Skeletal muscle cell (primary cell): ENCODE measurements at places on chromosomes 5 and 9.

GRCh38 chr5:861442-862366 is 10.9 kb upstream of the ZDHHC11 start:
- no peak for DNase-seq

- no peak for DNase-seq
Observed at GRCh38 chr9:105295986-105296385, 51.5 kb downstream of the SLC44A1 start.

- DNase-seq, result no peak
Observed at GRCh38 chr9:69013382-69013727, 558 bp downstream of the PRKACG start.

GRCh38 chr5:41721516-41721915 is 148.7 kb downstream of the OXCT1 start:
- DNase-seq, result peak; percentile 2

- DNase-seq, result no peak
Observed at GRCh38 chr5:104702212-104702611, 1139.6 kb upstream of the NUDT12 start.

- peak; percentile 43 for DNase-seq
Observed at GRCh38 chr5:10704949-10705621, 55.9 kb downstream of the DAP start.

- DNase-seq, result no peak
Observed at GRCh38 chr5:165258197-165258771, 1752.9 kb downstream of the MAT2B start.

GRCh38 chr5:4542145-4542778 is 597.9 kb upstream of the ADAMTS16 start:
- no peak for DNase-seq

GRCh38 chr5:88518131-88519016 is 249.7 kb upstream of the TMEM161B start:
- DNase-seq, result no peak

DNA sequence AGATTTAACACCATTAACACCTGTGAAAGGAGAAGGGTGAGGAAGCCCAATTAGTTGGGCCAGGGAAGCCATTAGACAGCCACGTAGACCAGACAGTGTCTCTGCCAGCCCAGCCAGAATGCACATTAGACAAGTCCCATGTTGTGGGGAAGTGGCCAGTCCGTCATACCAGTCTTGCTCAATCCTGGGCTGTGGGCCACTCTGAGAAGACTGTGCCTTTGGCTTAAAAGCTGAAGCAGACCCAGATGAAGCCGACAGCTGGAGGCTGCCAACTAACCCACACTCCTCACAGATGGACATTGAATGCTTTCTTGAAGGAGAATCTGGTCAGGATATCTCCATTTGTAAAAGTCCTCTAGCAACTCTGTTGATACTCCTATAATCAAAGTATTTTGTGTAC is 128.5 kb downstream of the CHSY3 start:
- no peak for DNase-seq

- no peak for DNase-seq
Observed at GRCh38 chr5:180043377-180043776, 28.2 kb downstream of the RNF130 start.

DNA sequence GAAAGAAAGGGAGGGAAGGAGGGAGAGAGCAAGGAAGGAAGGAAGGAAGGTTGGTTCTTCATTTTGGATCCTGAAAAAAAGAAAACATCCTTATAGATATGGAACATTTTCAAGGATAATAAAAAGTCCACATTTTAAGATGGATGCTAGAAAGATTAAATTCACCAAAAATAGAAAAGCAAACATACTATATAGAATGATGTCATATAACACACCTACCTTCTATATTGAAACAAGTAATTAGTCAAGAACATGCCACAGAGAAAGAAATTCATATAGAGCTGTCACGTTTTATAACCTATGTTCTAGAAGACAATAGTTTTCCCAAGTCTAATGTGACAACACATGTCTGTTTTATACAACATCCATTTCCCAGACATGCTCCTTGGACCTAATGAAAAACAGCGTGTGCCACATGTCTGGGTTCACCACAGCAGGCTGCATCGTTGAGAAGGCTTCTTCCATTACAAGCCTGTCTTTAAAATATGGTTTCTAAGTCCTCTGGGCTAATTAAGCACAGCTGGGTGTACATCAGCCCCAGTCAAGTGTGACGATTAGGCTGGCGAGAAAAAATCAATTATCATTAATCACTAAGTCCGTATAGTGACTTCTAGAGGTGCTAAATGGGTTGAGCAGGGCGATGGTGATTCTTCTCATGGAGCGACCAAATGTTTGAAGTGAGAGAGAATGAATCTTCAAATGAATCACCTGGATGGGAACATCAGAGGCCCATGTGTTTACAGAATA is 301.8 kb downstream of the TLE1 start:
- no peak for DNase-seq

- DNase-seq, result no peak
Observed at GRCh38 chr5:31114817-31115216, 78.7 kb upstream of the CDH6 start.

DNA sequence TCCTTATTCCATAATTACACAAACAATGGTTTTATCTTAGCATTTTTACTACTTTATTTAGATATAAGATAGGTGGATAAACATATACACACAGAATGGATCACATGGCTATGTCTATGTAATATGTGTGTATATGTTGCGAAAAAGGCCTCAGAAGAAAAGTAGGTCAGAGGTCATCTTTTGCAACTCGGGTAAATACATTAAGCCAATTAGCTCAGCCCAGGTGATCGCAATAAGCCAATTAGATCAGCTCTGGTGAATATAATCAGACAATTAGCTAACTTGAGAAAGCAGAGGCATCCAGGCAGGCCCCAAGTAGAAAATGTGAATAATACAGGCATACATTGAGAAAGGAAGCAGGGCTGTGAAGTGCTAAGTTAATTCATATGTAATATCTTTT is 24.3 kb downstream of the SLCO4C1 start:
- DNase-seq, result no peak

- DNase-seq, result no peak
Observed at GRCh38 chr5:123367739-123368138, 55.5 kb downstream of the CEP120 start.

GRCh38 chr5:65078331-65078730 is 309.6 kb downstream of the CWC27 start:
- DNase-seq, result no peak

DNA sequence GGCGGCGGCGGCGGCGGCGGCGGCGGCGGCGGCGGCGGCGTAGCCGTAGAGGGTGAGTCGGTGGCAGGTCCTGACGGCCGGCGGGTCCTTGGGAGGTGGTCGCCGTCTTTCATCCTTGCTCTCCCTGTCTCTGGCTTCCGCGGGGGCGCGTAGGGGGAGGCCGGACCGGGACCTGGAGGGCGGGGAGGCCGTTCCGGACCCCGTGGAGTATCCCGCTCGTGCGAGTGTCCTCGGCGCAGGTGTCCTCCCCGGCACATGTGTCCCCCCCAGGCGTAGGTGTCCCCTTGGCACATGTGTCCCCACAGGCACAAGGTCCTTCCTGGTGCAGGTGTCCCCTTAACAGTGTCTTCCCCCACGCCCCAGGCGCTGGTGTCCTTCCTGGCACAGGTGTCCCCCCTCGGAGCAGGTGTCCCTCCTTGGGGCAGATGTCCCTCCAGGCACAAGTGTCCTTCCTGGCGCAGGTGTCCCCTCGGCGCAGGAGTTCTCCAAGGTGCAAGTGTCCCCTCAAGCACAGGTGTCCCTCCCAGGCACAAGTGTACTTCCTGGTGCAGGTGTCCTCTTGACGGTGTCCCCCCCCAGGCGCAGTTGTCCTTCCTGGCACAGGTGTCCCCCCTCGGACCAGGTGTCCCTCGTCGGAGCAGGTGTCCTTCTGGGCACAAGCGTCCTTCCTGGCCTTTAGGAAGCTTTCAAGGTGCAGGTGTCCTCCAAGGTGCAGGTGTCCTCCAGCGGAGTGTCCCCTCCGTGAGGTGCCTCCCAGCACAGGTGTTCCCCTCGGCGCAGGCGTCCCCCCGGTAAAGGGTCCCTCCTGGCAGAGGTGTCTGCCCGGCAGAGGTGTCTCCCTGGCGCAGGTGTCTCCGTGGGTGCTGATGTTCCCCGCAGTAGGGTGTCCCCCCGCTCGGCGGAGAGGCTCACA is 519 bp downstream of the EXOC3 start:
- DNase-seq, result no peak

- DNase-seq, result no peak
Observed at GRCh38 chr5:5751498-5751897, 329.0 kb downstream of the ICE1 start.

- DNase-seq, result no peak
Observed at GRCh38 chr5:167217097-167217743, 1074.2 kb upstream of the WWC1 start.

DNA sequence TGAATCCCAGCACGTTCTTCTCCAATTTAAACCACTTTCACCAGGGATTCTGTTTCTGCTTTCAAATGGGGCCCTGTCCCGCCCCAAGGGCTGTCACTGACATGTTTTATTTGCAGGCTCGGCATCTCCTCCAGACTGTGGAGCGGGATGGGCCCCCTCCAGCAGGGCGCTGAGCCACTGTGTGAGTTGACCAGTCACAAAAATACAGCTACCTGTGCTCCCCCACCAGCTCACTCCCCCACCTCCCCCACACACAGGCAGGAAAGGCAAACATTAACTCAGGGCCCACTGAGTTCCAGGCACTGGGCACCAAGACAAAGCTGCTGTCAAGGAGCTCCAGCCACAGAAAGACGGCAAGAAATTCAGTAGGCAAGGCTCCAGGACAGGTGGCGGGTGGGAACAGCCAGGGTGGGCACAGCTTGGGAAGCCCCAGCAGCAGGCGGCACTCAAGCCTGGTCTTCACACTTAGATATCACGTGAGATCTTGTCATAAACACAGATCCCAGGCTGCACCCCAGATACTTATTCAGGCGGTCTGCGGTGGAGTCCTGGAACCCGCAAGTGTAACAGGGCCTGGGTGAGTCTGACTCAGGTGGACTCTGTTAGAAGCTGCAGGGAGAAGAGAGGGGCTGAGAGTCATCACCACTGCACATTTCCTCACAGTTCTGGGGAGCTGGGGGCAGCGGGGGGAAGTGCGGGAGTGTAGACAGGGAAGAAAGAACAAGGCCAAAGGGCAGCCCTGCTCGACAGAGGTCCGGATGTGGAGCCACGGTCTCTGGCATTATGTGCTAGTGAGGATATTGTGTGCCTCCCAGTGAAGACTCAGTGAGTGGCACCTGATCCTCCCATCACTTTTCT is 44.7 kb downstream of the OR2V1 start:
- no peak for DNase-seq

DNA sequence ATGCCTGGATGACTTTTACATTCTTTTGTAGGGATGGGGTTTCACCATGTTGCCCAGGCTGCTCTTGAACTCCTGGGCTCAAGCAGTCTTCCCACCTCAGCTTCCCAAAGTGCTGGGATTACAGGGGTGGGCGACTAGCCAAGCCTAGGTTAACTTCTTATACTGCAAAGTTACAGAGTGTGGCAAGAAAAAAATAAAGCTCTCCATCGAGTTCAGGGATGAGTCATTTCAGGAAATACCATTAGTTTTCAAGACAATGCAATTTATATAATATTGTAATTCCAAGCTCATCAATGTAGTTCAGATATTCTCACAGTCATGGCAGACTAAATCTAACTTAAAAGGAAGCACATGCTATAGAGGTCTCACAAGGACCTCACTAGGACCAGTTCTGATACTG is 11.5 kb upstream of the ABO start:
- peak; percentile 4 for DNase-seq

DNA sequence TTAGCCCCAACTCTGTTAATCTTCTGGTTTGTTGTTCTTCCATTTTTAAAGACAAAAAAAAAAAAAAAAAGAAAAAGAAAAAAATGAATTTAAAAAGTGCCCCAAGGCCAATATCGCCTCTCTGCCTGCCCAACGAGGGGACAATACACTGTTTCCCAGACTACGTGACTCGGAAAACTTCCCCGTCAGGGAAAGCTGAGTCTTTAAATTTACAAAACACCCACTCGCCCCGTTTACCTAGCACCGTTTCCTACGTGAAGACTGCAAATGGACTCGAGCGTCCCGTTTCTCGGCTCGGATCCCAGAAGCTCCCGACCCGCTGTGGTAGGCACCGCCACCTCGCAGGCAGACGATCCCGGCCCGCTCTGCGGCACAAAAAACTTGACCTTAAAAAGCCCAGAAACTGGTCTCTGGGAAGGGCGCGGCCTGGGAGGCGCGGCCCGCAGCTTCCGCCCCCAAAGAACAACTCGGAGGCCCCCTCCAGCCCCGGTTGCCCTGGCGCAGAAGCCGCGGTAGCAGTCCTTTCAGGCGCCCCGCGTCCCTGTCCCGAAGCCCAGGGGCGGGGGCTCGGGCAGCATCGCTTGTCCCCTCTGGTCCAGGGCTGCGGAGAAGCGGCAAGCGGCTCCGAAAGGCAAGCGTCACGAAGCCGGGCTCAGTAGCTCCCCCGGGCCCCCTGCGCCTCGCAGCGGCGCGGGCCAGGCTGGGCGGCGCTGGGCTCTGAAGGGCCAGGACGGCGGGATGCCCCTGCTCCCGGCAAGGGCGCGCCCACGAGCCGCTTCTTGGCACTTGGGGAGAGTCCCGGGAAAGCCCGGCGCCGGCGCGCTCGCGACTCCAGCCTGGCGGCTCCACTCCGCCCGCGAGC is at the start of gene GCNT4:
Gene GCNT4 (minus strand): TSS at position 367 of the 862 bp plus-strand sequence. CDS start 22,521 bp downstream, outside the sequence.
- DNase-seq, result no peak

- DNase-seq, result peak; percentile 84
Observed at GRCh38 chr5:142356716-142357468, 32.1 kb upstream of the SPRY4 start.

GRCh38 chr5:139837711-139838380 is 42.2 kb downstream of the PSD2 start:
- no peak for DNase-seq

DNA sequence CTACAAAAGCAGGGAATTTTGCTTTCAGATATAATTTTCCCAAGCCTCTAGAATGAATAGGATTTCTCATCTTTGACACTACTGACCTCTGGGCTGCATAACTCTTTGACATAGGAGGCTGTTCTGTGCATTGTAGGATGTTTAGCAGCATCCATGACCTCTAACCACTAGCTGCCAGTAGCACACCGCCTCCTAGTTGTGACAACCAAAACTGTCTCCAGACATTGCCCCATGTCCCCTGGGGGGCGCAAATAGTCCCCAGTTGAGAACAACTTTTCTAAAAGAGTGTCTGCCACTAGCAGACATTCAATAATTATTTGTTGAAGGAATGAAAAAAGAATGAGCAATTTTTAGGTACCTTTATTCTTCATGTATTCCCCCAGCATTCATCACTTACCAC is 51.8 kb downstream of the POU4F3 start:
- no peak for DNase-seq

DNA sequence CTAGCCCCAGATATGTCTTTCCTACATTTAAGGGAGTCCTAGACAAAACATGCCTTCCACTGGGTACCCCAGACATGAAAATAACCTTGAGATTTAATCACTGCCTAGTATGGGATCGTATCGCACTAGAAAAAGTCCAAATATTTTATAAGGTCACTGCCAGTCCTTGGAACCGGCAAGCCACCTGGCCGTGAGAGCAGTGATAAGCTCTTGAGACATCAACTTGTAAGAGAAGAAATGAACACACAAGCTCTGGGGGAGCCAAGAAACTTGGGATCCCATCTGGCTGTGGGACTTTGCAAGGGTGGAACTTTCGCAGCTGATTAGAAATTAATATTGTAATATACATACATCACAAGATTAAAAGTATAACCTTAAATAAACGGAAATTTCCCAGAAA is 21.5 kb downstream of the MYO10 start:
- no peak for DNase-seq
